Thoracic aorta (tissue), 2 donors: ENCODE measurements at places on chromosomes 5 and 9. TPM values are rescaled to one million over a fixed set of nuclear protein-coding genes. Genes with fewer than 3 reads are reported as not detected.

The FGF18 gene
- total RNA-seq: 0.81 TPM

The TNFSF15 gene
- 0.63 TPM for total RNA-seq

The PPP1R2B gene
- not detected for total RNA-seq

The PHF24 gene
- total RNA-seq: 0.35 TPM

The BNC2 gene
- total RNA-seq: 16.1 TPM

The UBAP2 gene
- total RNA-seq: 21.3 TPM

The C9 gene
- not detected for total RNA-seq

The PPIC gene
- total RNA-seq: 78.0 TPM

The APBA1 gene
- total RNA-seq: 9.5 TPM

The DMRTA1 gene
- 0.41 TPM for total RNA-seq

The SCAI gene
- total RNA-seq: 12.4 TPM

The CDKN2A gene
- total RNA-seq: 10.3 TPM

The MAPKAP1 gene
- 73.4 TPM for total RNA-seq

The PCSK1 gene
- total RNA-seq: 0.14 TPM

The ACOT12 gene
- 2.3 TPM for total RNA-seq

The FOXI1 gene
- total RNA-seq: not detected

The SCGB3A2 gene
- not detected for total RNA-seq

The LCN10 gene
- 9.4 TPM for total RNA-seq

The SIT1 gene
- 0.68 TPM for total RNA-seq

The ISCA1 gene
- total RNA-seq: 37.9 TPM

The SPATA31A3 gene
- total RNA-seq: not detected

The ALDH7A1 gene
- total RNA-seq: 52.6 TPM
